ENCODE measurements at places on chromosomes 5 and 9. TPM values are rescaled to one million over a fixed set of nuclear protein-coding genes. Genes with fewer than 3 reads are reported as not detected.

ANKRD18A gene
- 24.2 TPM for total RNA-seq

PCDHGB2 gene
- 0.34 TPM for total RNA-seq

CA9 gene
- 8.5 TPM for total RNA-seq

MYOT gene
- not detected for total RNA-seq

CAVIN4 gene
- total RNA-seq = 0.59 TPM

CSF2 gene
- 0.30 TPM for total RNA-seq

DNA sequence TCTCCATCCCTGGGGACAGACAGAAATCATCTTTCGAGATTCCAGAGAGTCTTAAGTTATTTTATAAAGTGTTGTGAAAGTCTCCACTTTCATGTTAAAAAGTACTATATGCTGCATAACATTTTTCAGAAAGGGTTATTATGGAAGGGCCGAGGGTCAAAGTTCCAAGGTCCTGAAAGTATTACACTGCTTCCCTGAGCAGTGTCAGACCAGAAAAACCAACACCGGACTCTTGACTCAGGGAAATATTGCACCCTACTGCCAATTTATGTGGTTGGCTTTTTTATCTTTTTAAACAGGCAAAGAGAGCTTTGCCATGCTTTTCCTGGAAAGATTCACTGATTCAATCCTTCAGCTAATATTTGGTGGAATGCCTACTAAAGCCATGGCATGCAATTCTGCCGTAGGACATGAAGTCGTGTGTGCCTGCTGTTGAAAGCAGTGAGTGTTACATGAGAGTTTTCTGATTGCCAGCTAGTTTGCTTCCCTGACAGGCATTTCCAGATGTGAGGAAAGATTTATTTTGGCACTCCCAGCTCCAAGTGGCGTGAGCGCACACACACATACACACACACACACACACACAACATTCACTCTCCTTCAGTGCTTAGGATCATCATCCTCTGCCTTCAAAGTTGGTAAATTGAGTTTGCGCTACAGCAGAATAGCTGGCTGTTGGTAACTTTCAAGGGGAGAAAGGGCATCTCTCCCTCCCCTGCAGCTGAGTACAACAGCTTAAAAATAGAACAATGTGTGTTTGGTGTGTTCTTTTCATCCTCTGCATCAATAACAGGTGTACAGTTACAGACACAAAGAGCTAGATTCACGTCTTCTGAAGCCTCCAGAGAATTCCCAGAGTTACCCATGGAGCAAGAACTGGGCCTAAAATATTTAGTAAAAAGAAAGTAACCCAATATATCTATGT is 45.6 kb downstream of the SLC1A3 start:
- H3K27me3 ChIP-seq = no peaks in the 10 kb centered on the region
- no peak overlapping the region for H3K27ac ChIP-seq
- DNase-seq = no peak
- no peak overlapping the region for H3K4me3 ChIP-seq
- H3K4me1 ChIP-seq = peaks cover 15% of the 10 kb centered on the region

DNA sequence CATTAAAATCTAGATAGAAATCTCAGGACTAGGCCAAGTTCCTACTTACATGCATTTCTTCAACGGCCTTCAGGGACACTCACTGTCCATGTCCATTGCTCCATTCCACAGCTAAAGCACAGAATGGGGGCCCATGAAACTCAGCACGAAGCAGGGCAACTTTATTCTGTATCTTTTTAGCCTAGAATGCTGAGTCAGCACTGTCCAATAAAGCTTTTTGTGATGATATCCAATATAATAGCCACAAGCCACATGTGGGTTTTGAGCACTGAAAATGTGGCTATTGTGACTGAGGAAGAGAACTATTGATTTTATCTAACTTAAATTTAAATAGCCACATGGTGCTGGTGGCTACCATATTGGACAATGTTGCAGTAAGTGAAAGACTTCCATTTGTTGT is 21.6 kb downstream of the OTP start:
- no peak overlapping the region for H3K4me3 ChIP-seq
- H3K4me1 ChIP-seq = peaks cover 5% of the 10 kb centered on the region
- no peak overlapping the region for H3K27ac ChIP-seq
- DNase-seq = no peak
- H3K36me3 ChIP-seq = no peaks in the 10 kb centered on the region

DNA sequence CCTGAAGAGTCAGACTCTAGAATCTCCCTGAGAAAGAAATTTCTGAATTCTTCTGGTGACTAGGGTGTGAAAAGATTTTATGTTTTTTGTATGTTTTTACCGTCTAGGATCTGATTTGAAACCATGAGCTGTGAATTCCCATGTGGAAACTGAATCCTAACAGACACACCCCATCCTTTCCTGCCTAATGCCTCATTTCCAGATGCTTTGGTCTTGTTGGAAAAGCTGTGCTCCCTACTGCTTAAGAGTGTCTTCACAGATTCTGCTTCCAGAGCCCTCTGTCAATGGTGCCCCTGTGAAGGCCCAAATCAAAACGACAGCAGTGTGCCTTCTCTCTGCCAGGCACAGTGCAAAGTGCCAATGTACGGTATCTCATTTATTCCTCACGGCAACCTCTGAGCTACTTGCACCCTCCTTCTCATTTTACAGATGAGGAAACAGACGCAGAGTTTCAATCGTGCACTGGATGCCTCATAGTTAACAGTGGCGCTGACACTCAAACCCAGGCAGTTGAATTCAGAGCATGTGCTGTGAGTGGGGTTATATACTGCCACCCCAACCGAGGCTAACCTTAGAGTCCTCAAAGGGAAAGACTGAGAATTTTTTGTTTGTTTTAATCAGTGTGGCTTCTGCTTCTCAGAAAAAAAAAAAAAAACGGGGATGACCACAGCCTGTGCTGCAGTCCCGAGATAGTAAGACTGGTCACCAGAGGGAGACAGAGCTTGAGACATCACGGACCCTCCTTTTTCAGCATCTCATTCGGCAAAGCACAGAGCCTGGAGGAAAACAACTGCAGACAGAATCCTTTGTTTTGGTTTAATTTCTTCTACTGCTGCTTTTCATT is 188.4 kb downstream of the SNCAIP start:
- H3K27ac ChIP-seq = no peak overlapping the region
- no peaks in the 10 kb centered on the region for H3K27me3 ChIP-seq
- no peak overlapping the region for H3K4me3 ChIP-seq

DNA sequence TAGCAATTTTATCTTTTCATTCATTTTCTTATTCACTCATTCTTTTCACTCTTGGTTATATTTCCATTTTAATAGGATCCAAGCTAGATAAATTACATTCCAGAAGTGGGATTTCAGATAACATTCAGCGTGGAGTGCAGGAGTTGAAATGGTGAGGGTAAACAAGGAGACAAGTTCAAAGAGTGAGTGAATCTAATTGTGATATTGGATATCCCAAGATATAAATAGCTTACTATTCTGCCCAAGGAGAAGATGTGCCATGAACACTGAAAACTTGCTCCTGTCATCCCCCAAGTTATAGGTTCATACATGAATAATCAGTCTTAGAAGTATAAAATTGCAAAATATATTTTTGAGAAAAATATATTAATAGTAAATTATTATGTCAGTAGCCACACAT is 459.3 kb downstream of the CETN3 start:
- no peaks in the 10 kb centered on the region for H3K4me1 ChIP-seq

DNA sequence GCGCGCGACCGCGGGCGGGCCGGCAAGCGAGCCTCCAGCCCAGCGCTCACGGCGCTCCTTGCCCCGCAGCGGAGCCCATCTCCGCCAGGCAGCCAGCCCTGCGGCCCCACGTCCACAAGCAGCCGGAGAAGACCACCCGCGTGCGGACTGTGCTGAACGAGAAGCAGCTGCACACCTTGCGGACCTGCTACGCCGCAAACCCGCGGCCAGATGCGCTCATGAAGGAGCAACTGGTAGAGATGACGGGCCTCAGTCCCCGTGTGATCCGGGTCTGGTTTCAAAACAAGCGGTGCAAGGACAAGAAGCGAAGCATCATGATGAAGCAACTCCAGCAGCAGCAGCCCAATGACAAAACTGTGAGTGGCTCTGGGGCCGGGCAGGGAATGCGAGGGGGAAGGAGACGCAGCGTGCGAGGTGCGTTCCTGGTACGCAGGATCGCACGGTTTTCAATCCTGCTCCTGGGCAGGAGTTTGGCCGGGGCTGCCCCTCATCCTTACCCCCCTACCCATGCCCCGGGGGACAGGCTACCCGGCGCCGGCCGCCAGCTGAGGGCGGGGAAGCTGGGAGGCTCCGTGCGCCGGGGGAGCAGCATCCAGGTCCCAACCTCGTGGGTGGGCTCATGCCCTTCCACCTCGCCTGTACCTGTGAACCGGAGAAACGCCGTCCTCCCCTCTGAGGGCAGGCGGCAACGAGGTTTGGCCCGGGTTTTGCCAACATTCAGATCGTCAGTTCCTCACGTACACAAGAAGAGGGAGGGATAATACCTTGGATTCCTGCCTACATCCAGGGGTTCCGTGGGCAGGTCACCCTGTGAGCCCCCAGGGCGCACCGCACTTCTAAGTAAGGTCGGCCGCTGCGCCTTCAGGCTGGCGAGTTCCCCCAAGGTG is 6.6 kb downstream of the ISL1 start:
- H3K27me3 ChIP-seq = no peaks in the 10 kb centered on the region
- no peaks in the 10 kb centered on the region for H3K36me3 ChIP-seq
- H3K27ac ChIP-seq = no peak overlapping the region
- no peaks in the 10 kb centered on the region for H3K4me1 ChIP-seq
- no peak for DNase-seq

DNA sequence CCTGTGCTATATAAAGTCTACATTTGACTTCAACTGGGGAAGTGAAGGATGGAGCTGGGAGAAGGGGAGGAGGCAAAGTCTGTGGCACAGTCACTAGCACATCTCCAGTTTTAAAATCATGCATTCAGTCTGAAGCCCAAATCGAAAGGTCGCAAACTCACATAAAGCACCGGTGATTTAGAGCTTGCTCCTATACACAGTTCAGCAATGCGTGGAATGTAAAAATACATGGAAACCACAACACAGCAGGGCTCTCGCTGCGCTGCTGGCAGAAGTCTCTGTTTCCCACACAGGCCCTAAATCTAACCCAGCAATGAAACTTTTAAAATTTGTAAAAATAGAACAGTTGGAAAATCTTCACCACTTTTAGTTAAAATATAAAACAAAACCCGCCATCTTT is 68.2 kb downstream of the EBF1 start:
- peaks cover 43% of the 10 kb centered on the region for H3K27me3 ChIP-seq
- no peaks in the 10 kb centered on the region for H3K4me1 ChIP-seq
- no peak overlapping the region for H3K4me3 ChIP-seq
- H3K36me3 ChIP-seq = no peaks in the 10 kb centered on the region

ALDH1B1 gene
- 46.6 TPM for total RNA-seq

SLC34A1 gene
- total RNA-seq = not detected

- no peak for DNase-seq
- H3K36me3 ChIP-seq = no peaks in the 10 kb centered on the region
- H3K27ac ChIP-seq = no peak overlapping the region
- H3K27me3 ChIP-seq = no peaks in the 10 kb centered on the region
- no peak overlapping the region for H3K4me3 ChIP-seq
- no peaks in the 10 kb centered on the region for H3K4me1 ChIP-seq
Measured at GRCh38 chr5:88845081-88845697, 37.8 kb downstream of the MEF2C start.

GRCh38 chr5:141762790-141763368 is 80.8 kb upstream of the ARAP3 start:
- no peaks in the 10 kb centered on the region for H3K36me3 ChIP-seq
- H3K27ac ChIP-seq = no peak overlapping the region
- H3K4me1 ChIP-seq = no peaks in the 10 kb centered on the region
- DNase-seq = no peak
- peaks cover 16% of the 10 kb centered on the region for H3K27me3 ChIP-seq
- no peak overlapping the region for H3K4me3 ChIP-seq

PIK3R1 gene
- 7.2 TPM for total RNA-seq

GRCh38 chr9:132011896-132012295 is 67.8 kb downstream of the MED27 start:
- no peak for DNase-seq
- no peak overlapping the region for H3K4me3 ChIP-seq
- peaks cover 18% of the 10 kb centered on the region for H3K4me1 ChIP-seq
- no peaks in the 10 kb centered on the region for H3K36me3 ChIP-seq

- no peak for DNase-seq
- H3K4me1 ChIP-seq = peaks cover 21% of the 10 kb centered on the region
- H3K36me3 ChIP-seq = no peaks in the 10 kb centered on the region
- no peaks in the 10 kb centered on the region for H3K27me3 ChIP-seq
- H3K27ac ChIP-seq = peak overlapping the region; percentile 85
Measured at GRCh38 chr9:78296201-78296892, 578 bp upstream of the PSAT1 start.

EFNA5 gene
- 0.22 TPM for total RNA-seq

DNA sequence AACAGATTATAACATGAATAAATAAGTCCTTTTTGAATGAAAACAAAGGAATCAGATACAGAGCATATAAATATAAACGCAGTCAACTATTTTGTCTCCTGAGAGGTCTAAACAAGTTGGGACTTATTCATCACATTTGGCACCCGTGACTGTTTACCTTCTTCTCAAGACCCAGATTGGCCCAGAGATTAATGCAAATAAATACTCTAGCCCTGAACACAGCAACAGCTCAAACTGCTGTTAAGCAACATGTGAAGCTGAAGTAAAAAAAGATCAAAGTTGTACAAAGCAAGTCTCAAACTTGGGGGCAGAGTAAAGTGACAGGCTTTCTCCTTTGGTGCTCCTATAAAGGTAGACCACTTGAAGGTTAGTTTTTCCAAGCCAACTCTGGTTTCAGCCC is 95.0 kb upstream of the NR5A1 start:
- no peaks in the 10 kb centered on the region for H3K27me3 ChIP-seq
- H3K4me3 ChIP-seq = no peak overlapping the region
- H3K36me3 ChIP-seq = no peaks in the 10 kb centered on the region

- no peak for DNase-seq
- no peaks in the 10 kb centered on the region for H3K27me3 ChIP-seq
- H3K4me3 ChIP-seq = no peak overlapping the region
- H3K4me1 ChIP-seq = no peaks in the 10 kb centered on the region
Measured at GRCh38 chr5:34868791-34869190, 29.8 kb downstream of the TTC23L start.

DNA sequence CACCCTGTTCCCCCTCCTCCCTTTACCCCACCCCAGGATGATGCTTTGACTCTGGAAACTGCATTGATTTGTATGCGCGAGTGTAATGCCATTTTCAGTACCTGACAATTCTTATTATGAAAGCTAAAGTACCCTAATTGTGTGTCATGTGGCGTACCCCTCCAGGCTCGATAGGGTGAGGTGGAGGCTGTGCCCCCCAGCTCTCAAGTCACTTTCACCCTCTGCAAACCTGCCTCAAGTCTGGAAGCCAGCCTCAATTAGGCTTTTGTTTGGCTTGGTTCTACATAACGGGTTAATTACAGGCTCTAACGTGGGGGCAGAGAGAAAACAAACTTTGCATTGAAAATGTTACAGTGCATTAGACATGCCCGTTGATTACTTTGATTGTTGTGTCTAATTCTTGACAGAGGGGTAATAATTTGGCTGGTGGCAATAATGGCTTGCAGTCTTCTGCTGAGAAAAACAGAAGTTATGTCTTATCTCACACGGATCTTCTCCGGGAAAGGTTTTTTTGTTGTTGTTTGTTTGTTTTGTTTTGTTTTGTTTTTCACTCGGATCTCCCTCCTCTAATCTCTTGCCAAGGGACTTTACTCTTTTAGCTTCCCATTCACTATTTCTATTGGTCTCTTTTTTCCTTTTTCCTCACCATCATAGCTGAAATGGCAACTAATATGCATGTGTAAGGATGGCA is 12.6 kb downstream of the ISL1 start:
- no peak for DNase-seq
- H3K36me3 ChIP-seq = no peaks in the 10 kb centered on the region
- no peak overlapping the region for H3K4me3 ChIP-seq
- no peak overlapping the region for H3K27ac ChIP-seq
